ENCODE measurements at places on chromosomes 5 and 9.

DNA sequence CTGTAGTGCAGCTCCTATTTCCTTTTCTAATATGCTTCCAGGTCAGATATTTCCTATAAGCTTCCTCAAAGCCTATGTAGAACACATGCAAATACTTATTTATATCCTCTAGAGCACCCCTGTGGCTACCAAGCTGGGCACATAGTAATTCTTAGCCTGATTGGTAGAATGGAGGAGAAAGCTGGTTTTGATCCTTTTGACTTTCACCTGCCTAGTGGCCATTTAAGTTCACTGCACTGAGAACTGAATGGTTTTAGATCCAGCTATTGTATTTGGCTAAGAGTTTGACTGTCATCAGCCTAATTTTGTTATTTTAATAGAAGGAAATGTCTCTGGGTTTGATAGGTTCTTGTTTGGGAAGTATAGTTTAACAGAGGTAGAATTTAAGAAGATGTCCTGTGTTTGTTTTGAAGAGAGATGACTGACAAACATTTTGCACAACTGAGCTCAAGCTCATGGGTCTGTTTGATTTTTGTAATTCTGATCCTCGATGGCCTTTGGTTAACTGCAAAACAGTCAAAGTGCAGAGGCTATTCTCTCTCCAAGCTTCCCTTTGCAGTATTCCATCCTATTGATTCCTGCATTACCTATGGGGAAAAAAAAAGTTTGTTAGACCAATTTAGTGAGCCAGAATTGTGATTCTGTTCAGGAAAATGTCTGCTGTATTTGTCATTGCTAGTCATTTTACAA lies 85.4 kb downstream of the KCNN2 start:
- DNase-seq: no peak

DNA sequence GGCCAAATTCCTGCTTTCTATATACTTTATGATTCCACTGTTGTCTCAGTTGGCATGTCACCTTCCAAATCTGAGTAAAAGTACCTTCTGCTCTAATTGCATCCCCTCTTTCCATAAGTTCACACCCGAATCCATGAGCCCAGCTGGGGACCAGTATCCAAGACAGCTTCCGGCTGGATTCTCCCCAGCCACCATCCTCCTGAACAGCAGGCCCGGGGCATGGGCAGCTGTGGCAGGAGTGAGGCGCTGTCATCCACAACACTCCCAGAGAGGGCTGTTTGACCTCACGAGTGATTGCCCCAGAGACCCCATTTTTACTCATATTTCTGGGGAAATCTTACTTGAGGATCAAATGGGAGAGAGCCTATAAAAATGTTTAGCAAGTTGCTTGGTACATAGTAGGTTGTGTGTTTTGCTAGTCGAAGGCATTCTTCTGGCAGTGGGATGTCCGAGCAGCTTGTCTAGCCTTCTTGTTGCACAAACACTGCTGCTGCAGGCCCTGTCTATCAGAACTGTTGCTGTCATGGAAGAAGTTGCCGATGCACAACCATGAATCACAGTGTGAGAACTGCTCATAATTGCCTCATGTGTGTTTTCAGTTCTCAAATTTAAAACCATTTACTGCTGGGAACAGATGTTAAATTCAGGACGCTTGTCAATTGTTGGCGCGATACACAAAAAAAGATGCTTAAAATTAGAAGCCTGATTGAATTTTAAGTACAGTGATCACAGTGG lies 93.8 kb downstream of the HSPA4 start:
- no peak for DNase-seq

- no peak for DNase-seq
These were observed 22.7 kb upstream of the PLPP6 start for GRCh38 chr9:4639420-4639819.

DNA sequence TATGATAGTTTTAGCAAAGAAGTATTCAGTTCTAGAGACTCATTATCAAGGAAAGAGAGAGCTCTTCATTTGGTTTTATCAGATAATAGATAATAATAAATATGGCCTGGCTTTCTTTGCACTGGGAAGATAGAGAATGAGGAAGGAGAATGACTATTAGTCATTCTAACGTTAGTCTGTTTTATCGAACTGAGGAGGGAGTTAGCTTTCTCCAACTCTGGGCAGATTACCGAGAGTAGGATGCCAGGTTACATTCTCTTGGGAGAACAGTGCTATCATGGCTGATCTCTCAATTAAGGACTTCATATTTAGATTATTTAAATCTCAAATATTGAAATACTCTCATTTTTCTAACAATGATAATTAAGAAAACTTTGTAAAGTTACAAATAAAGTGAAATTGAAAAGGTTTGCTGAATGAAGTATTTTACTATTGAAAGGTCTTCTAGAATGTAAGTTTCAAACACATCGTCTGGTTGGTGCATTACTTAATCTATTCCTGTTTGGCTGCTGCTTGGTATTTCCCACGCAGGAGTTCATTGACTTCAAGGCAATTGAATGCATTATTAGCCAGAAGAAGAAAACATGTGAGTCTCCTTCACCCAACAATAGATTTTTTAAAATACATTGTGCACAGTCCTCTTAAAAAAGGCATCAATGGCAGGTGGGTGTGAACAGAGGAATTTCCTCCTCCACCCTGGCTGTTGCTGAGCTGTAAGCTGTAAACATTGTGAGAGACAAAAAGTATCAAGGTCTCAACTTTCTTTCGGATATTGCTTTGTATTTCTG lies 140.8 kb downstream of the C9orf152 start:
- DNase-seq: no peak

DNA sequence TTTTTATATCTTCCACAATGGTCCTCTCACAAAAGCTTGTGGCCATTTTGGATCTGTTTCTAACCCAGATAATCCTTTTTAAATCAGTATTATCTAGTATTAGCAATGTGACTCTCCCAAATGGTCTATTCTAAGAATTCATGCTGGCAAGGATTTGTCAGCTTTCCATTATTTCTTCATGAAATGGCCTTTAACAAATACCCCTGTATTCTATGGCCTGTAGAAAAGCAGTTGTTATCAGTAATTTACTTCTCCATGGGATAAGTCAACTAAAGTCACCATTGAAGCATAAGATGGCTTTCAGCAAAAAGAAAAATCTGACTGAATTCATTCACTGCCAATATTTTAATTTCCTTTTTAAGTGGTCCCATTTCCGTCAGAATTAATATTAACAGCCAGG lies 346.4 kb upstream of the FAM174A start:
- no peak for DNase-seq

- no peak for DNase-seq
These were observed 377.5 kb downstream of the MED10 start for GRCh38 chr5:6000867-6001266.

DNA sequence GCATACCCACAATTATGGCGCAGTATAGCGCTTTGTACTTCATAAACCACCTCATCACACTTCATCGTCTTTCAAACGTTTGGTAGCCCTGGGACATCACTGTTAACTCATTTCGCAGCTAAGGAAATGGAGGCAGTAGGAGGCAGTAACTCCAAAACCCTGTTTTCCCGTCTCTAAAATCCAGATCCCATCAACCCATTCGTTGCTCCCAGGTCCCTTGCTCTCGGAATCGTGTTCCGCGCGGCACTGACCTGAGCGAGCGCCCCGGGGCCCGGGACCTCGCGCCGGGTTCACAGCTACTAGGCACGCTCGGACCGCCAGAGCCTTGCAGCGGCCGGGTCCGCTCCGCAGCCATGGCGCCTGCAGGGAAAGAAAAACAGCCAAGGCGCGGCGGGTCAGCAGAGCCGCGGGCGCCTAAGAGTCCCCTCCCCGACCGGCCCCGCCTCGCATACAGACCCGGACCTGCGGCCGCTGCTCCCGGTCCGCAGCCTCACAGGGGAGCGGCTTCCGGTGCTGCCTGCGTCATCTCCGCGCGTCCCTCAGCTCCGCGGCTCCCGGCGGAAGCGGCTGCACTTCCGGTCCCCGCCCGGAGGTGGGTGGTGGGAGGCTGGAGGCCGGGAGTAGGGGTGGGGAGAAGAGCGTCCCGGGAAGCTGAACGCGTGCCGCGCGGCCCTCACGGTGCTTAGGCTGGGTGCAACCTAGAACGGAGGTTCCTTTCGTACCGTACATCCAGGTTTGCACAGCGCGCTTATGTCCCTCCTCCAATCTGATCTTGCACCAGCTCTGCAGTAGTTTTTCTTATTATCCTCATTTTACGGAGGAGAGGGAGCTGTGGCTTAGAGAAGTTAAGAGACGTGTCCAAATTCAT lies at the start of gene FBXW2:
TSS of gene FBXW2 (minus strand) at position 519 of the 868 bp plus-strand sequence. CDS start 5,158 bp downstream, outside the sequence.
- peak; percentile 76 for DNase-seq

- DNase-seq: no peak
These were observed 92.1 kb downstream of the TLE4 start for GRCh38 chr9:79663878-79664277.

- no peak for DNase-seq
These were observed 1676.0 kb upstream of the NUDT12 start for GRCh38 chr5:105238561-105238960.

DNA sequence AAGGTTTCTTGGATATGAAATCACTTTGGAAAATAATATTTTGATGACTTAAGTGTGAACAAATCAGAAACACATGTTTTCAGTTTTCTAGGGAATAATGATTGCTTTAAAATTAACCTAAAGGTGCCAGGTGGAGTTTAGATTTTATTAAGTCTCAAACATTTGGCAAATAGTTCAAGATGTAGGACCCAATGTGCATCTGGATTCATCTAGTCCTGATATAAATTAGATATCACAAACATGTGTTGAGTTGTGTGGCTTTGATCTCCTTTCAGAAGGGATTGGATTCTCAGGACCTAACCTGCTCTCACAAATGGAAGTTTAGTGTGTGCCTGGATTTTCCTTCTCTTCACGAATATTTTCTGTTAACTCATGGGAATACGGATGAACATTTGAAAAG lies 291.4 kb upstream of the ISL1 start:
- DNase-seq: no peak

GRCh38 chr5:55481293-55481855 lies 53.4 kb downstream of the PLPP1 start:
- no peak for DNase-seq
